ENCODE measurements at places on chromosomes 5 and 9.

GRCh38 chr5:91038180-91038808, 344.8 kb downstream of the ARRDC3 start:
- DNase-seq: no peak

DNA sequence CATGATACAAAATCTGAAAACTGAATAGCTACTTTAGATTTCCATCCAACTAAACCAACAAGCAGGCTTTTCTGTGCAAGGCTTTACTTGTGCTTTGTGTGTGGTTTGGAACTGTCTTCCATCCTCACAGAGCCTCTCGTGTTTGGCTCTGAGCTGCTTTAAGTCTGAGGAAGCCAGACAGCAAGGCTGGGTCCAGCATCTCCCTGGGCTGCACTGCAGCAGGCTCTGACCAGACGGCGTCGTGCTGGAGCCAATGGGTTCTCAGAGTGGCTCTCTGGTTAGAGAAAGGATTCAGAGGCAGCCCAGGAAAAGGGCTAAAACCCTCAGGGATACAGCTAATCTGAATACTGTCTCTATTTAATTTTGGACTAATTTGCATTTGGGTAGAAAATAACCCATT, 207.9 kb upstream of the EFNA5 start:
- no peak for DNase-seq

GRCh38 chr5:122367456-122367855, 55.4 kb downstream of the SNCAIP start:
- no peak for DNase-seq

GRCh38 chr9:13755551-13755950, 476.1 kb upstream of the MPDZ start:
- DNase-seq: no peak

GRCh38 chr5:52830650-52831049, 42.9 kb downstream of the ITGA1 start:
- DNase-seq: no peak

DNA sequence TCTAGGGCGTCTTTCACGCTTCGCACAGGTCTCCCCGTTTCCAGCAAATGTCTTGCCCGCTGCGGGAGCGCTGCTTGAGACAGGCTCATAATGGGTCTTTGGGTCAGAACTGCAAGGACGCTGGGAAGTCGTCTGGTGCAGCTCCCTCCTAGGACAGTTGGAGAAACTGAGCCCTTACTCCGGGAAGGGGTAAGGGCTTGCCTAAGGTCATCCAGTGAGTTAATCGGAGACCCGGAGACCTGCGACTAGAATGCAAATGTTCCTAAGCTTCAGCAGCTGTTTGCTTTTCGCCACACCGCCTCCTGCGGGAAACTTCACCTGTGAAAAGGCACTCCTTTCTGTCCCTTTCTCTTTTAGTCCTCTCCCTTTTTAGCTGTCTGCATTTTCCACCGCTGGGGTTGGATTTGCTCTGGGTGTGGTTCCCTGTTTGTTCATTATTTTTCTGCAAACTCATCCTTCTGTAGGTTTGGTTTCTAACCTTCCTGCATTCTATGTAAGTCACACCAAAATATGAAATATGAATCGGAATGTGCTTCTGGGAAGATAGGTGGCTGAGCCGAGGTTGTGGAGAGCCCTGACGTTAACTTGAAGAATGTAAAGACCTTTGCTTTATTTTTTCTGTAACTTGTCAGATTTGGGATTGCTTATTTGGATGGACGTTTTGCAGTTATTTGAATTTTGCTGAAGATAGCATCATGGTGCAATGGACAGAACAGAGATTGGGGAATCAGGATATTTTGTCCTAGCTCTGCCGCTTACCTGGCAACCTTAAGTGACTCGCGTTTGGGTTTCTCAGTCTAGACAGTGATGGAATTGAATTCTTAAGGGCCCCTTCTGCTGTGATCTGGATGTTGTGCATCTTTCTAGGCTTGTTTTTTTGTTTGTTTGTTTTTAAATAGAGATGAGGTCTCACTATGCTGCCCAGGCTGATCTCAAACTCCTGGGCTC, 909 bp downstream of the SLC36A1 start:
- DNase-seq: peak; percentile 1

DNA sequence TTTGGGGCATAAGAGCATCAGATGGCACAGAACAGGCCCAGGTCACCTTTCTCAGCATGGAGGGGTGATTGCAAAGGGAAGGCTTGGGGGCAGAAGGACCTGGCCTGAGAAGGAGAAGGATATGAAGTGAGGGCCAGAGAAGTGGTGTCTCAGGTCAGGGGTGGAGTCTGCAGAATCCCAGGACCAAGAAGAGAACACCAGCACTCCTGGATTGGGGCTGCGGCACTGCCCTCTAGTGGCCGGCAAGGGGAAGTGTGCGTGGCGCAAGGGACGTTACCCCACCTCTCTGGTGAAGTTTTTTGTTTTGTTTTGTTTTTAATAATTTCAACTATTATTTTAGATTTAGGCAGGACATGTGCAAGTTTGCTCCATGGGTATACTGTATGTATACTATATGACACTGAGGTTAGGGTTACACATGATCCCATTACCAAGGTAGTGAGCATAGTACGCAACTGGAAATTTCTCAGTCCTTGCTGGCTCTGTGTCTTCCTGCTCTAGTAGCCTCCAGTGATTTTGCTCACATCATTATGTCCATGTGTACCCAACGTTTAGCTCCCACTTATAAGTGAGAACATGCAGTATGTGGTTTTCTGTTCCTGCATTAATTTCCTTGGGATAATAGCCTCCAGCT, 1548.6 kb downstream of the EFNA5 start:
- DNase-seq: no peak

DNA sequence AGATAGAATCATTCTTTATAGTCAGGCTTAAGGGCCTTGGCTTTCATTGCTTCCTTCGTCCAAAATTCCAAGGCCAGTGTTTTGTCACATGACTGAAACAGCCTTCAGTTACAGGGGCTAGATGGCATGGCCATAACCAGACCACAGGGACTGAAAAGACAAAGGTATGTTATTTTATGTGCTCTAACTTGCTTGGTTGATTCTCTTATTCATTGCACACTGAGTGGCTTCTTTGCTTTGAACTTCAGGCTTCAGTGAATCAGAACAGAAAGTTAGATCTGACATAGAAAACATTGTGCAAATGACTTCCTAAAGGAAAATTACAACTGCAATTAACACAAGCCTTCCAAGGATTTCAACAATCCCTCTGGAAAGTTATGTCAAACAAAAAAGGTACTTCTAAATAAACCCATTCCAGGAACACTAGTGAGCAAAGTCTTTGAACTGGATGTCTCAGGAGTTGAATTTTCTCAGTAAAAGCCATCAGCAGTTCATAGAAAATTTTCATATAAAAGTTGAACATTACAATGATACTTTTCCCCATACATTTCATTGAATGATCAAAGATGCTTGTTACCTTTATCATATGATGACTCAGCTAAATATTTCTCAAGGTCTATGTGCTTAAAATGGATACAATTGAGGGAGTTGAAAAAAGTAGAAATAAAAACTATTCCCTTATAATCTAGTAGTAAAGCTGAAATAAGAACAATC, 355.3 kb downstream of the TMEM232 start:
- no peak for DNase-seq

GRCh38 chr9:84310883-84311282, 29.7 kb downstream of the SLC28A3 start:
- no peak for DNase-seq

GRCh38 chr9:95801797-95802196, 73.7 kb upstream of the ERCC6L2 start:
- DNase-seq: no peak

GRCh38 chr5:77560677-77561263, 68.7 kb upstream of the WDR41 start:
- no peak for DNase-seq

DNA sequence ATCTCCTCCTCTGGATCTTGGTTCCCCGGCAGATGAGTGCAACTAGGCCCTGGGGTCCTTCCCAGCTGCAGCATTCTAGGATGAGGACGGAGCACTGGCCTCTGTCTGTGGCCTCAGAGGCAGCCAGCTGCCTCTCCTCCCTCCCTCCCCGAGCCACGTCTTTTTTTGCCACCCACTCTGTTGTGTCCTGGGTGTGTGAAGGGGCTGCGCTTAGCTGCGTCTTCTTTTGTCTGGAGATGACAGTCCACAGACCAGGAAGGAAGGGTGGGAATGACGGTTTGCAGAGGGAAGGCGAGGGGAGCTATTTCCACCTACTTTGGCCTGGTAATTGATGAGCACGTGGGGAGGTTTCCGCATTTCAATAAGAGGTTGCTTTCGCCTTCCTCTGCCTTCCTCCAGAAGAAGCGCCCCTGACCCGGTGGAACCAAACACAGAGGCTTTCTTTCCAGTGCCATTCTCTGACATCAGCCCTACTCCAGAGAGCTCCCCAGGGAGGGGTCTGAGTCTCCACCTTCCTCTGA, 34.5 kb upstream of the GABRP start:
- no peak for DNase-seq

- no peak for DNase-seq
Measured at GRCh38 chr5:67032921-67033664, 163.5 kb downstream of the CD180 start.

GRCh38 chr9:75185585-75186170, 97.4 kb downstream of the OSTF1 start:
- peak; percentile 52 for DNase-seq

GRCh38 chr5:1004461-1005248, 3.9 kb upstream of the NKD2 start:
- DNase-seq: no peak

- peak; percentile 37 for DNase-seq
Measured at GRCh38 chr9:89379508-89380115, 61.3 kb downstream of the SECISBP2 start.

- peak; percentile 85 for DNase-seq
Measured at GRCh38 chr9:37800631-37801286, at the start of gene DCAF10. Gene DCAF10, plus strand, starts transcription at chr9:37800797. Its CDS starts 70 bp downstream, at chr9:37800867.

GRCh38 chr5:52771343-52772039, 16.2 kb upstream of the ITGA1 start:
- peak; percentile 41 for DNase-seq

- DNase-seq: no peak
Measured at GRCh38 chr5:82354543-82354942, 76.4 kb upstream of the RPS23 start.

GRCh38 chr9:110588296-110588695, 8.8 kb upstream of the SVEP1 start:
- no peak for DNase-seq

DNA sequence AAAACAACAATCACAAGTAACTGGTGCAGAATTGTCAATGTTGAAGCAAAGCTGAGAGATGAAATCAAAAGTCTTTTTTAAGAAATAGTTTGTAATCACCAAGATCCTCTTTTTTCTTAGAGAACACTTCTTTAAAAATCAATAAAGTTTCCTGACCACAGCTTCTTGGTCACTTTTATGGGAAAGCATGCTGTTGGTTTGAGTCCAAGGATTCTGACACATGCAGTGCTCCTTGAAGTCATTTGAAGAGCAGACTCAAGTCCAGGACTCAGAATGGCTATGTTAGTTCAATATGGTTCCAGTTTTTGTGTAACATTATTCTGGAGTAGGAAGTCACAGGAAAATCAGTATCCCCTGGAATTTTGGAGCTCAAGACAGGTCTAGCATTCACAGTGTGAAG, 480.6 kb downstream of the NR2F1-AS1 start:
- no peak for DNase-seq

- DNase-seq: no peak
Measured at GRCh38 chr9:70529833-70530232, 115.4 kb upstream of the KLF9 start.

DNA sequence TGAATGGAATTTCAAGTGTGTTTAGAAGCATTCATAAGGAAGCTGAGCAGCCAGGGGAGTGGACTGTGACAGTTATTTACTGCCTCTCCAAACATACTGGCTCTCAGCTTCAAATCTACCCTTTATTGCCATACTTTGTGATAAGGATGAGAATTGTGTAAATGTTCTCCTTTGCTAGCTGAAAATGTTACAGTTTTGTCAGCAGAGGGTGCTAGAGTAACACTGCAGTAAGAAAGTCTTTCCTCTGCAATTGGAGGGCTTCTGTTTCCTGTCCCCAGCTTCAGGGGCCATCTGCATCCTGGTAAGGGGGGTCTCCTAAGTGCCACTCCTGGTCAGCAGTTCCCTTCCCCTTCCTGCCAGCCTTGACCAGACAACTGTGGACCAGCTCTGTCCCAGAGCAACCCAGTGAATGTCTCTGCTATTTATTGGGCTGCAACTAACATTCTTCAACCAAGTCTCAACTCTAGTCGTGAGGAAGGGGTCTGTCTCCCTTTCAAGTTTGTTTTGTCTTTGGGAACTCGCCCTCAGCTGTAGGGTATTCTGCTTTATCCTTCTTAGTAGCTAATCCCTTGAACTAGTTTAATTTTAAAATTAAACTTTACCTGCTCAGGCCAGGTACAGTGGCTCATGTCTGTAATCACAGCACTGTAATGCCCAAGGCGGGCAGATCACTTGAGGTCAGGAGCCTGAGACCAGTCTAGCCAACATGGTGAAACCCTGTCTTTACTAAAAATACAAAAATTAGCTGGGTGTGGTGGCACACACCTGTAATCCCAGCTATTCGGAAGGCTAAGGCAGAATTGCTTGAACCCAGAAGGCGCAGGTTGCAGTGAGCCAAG, 45.3 kb downstream of the RAPGEF6 start:
- DNase-seq: peak; percentile 47

DNA sequence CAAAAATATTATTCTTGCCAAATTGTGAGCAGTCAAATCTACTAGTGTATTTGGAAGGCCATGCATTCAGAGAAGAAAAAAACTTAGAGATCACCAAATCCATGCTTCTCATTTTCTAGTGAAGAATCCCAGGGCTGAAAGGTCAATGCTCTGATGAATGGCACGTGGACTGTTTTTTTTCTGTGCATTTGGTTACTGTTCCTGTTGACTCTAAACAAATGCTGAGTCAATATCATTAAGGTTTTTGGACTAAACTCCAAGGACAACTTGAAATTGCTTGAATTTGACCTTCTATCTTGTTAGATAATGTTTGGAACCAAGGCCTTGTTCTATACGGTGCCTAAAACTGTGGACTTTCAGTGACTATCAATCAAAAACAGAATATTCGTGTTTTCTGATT, 142.2 kb downstream of the OSTF1 start:
- DNase-seq: no peak

DNA sequence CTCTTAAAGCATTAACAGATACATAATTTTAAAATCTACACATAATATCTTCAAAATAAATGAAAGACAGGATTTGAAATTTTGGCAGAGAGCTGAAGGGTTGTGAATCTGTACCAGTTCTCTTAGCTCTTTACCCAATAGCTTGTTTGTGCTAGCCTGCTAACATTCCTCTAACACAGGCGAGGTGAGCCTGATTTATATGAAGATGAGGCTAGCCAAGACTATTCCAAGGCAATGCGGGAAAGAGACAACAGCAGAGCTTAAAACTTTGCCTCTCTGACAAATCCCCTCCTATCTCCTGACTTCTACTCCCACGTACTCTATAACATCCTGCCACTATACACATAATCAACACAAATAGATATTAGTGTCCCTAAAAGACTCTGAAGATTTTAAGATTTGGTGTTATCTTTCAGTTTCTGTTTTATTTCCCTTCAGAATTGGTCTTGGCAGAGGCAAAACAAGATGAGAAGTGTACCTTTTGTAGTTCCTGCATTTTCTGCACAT, 745.6 kb upstream of the ZNF608 start:
- DNase-seq: no peak

DNA sequence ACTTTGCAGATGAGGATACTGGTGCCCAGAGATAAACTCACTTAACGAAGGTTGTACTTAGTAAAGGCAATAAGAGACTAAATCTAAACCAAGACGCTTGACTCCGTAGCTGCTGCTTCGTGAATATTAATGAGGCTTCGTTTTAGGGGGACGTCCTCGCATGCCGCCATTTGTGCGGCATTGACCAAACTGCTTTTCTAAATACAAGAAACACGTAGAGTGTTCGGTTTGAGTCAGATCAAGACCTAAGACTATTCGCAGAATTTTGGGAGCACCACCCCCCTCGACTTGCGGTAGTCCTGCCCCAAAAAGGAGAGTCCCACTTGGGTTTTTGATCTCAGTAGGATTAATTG, 1.1 kb downstream of the NPM1 start:
- DNase-seq: no peak

- DNase-seq: no peak
Measured at GRCh38 chr9:94507531-94508258, 47.2 kb upstream of the PCAT7 start.
